Hepatic stellate cell (primary cell): ENCODE measurements at places on chromosomes 1 and 21.

DNA sequence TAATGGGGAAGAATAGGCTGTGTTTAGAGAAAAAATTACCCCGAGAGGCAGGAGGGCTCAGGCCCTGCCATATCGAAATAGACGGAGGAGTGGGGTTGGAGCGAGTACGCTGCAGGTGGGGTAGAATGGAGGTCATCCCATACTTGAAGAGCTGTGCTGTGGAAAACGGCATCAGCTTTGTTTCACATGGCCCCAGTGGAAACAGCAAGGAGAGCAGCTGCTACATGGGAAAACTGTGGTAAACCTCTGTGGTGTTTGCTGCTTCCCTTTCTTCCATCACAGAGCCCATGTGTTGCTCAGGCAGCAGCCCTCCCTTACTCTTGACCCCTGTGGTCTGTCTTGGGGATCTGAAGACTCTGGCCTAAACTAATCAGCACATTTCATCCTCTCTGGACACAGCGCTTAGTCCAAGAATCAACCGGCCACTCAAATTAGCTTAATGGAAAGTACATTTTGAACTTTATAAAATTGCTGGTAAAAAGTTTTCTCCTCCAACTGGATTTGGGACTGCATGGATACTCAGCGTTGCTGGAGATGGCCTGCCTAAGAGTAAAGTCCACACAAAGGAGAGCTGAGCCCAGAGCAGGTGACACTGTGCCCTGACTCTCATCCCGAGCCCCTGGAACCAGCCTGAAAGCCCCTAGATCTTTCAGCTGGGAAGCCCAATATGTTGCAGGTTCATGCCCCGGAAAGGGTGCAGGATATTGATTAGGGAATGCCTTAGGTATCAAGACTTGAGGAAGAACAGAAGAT lies 127.1 kb upstream of the GADD45A start:
- DNase-seq, result no peak

DNA sequence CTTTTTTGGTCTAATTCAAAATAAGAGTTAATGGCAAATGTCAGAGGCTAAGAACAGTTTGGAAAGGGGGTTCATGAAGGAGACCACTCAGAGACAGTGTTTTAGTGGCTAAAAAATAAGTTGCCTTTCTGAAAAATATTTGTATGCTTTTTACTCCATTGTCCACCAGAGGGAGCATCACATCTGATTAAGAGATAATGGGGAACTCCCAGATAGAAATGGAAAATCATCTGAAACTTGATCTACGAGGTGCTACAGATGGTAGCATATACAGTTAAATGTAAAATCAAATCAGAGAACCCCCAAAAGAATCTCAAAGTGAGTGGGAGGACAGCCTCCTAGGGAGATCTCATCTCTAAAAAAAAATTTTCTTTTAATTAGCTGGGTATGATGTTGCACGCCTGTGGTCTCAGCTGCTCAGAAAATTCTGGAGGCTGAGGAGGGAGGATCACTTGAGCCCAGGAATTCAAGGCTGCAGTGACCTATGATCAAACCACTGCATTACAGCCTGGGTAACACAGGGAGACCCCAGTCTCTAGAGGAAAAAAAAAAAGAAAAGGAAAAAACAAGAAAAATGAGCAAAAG lies 9.7 kb downstream of the SMYD3 start:
- peak; percentile 53 for DNase-seq

DNA sequence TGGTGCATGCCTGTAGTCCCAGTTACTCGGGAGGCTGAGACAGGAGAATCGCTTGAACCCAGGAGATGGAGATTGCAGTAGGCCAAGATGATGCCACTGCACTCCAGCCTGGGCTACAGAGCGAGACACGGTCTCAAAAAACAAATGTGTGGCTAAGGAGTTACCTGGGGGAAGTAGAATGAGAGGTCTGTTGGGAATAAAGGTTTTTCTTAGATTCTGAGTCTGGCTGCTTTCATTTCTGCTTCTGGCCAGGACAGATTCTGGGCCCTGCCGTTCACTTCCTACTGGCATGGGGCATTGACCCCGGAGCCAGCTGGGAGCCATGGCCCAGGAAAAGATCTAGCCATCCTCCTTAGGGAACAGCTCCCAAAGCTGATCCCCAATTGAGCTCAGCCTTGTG lies 420 bp upstream of the DCDC2B start:
- DNase-seq, result no peak

GRCh38 chr1:215530401-215530984 lies 36.6 kb upstream of the KCTD3 start:
- no peak for DNase-seq

- DNase-seq, result no peak
These were observed 159.1 kb downstream of the CHRM3 start for GRCh38 chr1:239545466-239545865.

DNA sequence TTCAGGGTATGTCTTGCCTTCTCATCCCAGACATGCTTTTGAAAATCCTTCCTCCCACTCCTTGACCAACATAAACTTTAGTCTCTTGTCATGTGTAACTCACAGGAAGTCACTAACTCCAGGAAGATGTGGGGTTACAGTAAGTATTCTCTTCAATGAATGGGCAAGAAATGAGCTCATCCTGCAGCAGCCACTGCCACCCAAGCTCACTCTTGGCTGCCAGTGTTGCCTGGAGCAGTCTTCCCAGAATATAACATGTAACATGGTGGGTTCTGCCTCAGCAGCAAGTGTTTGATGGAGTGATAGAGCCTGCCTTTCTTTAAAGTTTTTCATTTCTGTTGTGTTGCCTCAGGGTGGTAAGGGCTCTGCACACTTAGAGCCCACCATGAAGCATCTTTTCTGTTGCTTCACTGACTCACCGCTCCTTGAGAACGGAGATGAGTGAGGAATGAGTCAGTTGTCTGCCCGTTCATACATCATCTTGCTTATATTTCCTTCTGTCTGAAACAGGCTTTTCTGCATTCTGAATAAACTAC lies 187.0 kb downstream of the TPR start:
- DNase-seq, result peak; percentile 40

DNA sequence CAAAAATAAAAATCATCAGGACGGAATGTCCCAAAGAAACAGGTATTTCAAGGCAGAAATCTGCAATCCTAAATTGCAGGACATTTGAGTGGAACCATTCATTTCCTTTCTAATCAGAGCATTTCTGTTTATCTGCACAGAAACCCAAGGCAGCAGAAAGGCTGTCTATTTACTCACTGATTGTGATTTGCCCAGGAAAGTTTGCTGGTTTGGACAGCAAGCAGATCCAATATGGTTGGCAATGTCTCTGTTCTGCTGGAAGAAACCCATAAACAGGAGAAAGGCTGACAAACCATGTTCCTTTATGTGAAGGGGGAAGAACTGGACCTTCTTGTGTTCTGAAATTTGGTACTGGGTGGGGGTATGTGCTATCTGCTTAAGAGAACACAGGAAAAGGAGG lies 120.1 kb downstream of the CLIC6 start:
- DNase-seq, result no peak

DNA sequence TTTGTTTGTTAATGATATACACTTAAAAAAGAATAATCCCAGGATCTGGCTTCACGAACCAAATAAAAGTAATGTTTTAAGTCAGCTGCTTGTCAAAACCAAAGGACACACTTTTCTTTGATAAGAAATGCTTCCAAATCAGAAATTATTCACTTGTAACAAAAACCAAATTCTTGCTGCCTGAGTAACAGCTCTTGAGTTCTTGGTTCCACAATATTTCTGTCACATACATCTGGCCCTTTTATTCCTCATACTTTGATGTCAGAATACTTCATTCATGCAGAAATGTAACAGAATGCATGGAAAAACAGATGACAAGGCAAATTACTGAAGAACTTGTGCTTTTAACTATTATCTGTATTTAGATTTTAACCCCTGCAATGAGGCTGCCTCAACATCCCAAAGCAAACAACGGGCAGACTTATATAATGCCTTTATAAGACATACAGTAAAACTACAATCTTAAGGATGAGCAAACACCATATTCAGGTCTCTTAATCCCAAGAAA lies 1.5 kb downstream of the VAMP4 start:
- DNase-seq, result no peak

- no peak for DNase-seq
These were observed 104.3 kb downstream of the PGBD5 start for GRCh38 chr1:230321741-230322420.

DNA sequence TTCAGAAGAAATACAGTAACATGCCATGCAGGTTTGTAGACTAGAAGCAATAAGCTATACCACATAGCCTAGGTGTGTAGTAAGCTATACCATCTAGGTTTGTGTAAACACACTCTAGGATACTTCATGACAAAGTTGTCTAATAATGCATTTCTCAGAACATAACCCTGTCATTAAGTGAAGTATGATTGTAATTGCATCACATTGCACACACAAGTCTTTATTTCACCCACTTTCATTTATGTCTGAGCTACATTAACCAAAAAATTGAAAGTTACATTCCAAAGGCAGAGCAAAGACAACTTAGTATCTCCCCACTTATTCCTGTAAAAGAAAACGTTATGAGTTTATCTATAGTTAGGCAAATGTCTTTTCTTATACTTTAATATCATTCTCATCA lies 64.5 kb upstream of the ATF3 start:
- DNase-seq, result no peak

- DNase-seq, result no peak
These were observed 4.5 kb upstream of the KIAA1614 start for GRCh38 chr1:180908074-180908765.

- no peak for DNase-seq
These were observed 197.2 kb downstream of the HHAT start for GRCh38 chr1:210525716-210526454.

- DNase-seq, result no peak
These were observed 112.2 kb downstream of the NEK7 start for GRCh38 chr1:198268784-198269645.

GRCh38 chr1:10634428-10635084 lies 159.8 kb downstream of the PEX14 start:
- DNase-seq, result no peak

DNA sequence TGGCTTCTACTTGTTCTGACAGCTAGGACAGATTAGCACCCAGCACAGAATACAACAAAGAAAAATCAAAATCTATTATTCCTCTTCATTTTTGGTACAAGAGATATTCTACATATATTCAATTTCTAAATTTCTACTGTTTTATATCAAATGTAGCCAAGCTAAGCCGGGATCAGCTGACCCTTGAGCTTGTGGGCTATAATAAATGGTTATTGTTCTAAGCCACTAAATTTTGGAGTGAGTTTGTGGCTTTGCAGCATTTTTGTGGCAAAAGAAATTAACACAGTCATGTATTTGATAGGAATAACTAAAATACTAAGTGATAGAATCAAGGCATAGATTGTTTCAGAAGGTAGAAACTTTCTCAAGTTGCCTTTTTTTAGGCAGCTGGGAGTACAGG lies 50.7 kb downstream of the APP start:
- no peak for DNase-seq

GRCh38 chr1:160066829-160067745 lies 2.9 kb downstream of the KCNJ10 start:
- no peak for DNase-seq

DNA sequence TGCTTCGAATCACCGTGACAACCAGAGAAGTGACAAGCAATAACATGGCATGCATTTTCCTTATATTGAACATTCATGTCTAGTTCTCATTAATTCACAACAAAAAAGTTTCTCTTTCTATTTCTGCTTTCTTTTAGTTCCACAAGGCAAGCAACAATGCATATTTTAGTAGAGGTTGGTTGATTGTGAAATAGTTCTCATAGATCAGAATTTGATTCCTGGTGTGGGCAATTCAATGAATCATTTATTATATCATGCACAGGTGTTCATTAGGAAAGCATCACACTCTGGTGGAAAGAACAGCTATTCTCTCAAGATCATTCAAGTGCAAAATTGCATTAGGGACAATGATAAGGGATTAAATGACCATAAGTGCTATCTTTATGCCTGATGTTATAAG lies 980.9 kb downstream of the BRINP3 start:
- DNase-seq, result no peak

GRCh38 chr1:178345807-178346206 lies 151.0 kb downstream of the CLEC20A start:
- no peak for DNase-seq

- DNase-seq, result no peak
These were observed 44.4 kb downstream of the PTPN14 start for GRCh38 chr1:214506972-214507431.

GRCh38 chr1:227547310-227548118 lies 15.8 kb upstream of the ZNF678 start:
- no peak for DNase-seq

DNA sequence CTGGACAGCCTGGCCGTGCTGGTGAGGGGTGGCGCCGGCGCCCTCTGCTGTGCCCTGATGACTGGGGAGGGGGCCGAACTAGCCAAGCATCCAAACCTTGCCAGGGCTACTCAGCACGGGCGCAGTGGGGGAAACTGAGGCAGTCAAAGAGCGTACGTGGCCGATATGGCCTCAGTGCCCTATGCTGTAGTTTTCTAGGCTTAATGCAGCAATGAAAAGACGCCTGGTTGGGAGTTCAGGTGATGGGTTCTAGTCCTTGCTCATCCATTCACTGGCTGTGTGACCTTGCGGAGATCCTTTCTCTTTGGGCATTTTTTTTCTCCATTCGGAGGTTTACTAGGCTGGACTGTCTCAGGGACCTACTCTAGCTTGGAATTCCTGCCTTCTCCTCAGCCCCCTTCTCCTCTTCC lies 822 bp downstream of the MTX1 start:
- no peak for DNase-seq

DNA sequence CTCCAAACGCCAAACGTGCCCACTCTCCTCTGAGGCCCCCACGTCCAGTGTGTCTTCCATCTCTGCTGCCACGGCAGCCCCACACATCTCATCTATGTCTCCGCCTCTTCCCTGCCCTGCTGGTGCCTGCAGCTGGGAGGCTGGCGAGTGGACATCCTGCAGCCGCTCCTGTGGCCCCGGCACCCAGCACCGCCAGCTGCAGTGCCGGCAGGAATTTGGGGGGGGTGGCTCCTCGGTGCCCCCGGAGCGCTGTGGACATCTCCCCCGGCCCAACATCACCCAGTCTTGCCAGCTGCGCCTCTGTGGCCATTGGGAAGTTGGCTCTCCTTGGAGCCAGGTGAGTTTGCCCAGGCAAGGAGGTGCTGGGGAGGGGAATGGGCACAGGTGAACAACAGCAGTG lies 8.6 kb downstream of the ADAMTSL4 start:
- no peak for DNase-seq

- no peak for DNase-seq
These were observed 5.5 kb downstream of the SEC16B start for GRCh38 chr1:177964336-177964735.

GRCh38 chr1:204419064-204419403 lies 7.4 kb upstream of the PPP1R15B start:
- no peak for DNase-seq

- no peak for DNase-seq
These were observed 147.3 kb downstream of the TLR5 start for GRCh38 chr1:222995620-222996309.

DNA sequence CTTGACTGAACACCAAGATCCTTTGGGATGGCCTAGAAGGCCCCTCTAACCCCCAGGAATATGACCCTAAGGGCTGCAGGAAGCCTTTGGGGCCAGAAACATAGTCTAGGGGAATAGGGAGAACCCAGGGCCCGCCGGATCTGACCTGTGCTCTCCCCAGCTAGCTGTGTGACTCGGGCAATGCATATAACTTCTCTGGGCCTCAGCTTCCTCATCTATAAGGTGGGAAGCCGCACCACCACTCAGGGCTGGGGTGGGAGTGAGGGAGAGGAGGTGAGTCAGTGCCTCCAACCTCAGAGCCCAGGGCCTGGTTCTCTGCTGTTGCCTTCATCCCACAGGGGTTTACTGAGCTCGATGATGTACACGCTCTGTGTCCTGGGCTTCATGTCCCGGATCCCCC lies 434.4 kb downstream of the PTPRU start:
- no peak for DNase-seq
